ENCODE measurements at places on chromosomes 5 and 9.

DNA sequence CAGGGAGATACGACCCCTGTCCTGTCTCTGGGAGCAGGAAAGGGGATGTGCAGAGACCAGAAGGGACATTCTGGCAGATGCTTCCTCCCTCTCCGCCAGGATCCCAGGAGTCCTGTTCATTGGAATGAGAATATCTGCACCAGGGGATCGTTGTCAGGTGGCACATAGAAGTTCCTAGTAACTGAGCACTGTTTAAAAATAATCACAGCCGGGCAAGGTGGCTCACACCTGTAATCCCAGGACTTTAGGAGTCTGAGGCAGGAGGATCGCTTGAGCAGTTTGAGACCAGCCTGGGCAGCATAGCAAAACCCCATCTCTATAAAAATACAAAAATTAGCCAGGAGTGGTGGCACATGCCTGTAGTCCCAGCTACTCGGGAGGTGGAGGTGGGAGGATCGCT, 12.3 kb downstream of the SARDH start:
- DNase-seq: no peak

- DNase-seq: no peak
These were observed 277.4 kb downstream of the KIF4B start for GRCh38 chr5:155290937-155291336.

DNA sequence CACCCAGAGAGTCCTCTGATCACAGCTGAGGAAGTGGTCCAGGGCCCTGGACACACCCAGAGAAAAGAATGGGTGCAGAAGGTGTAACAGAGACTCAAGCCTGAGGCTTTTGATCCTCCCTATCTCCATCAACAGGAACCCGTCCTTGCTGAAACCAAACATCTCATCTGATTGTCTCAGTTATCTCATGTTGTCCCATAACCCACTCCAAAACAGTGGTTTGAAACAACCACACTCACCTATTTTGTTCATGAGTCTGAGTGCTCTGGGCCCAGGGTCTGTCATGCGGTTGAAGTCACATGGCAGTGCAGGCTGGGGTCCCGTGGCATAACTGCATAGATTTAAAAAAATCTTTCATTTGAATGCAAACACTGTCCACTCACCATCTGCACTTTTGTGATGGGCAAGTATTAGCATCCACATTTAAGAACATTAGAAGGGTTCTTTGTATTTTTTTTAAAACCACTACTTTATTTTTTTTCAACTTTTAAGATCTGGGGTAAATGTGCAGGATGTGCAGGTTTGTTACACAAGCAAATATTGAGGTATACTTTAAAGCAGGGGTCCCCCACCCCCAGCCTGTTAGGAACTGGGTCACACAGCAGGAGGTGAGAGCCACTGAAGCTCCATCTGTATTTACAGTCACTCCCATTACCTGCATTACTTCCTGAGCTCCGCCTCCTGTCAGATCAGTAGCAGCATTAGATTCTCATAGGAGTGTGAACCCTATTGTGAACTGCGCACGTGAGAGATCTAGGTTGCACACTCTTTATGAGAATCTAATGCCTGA, 255.8 kb downstream of the ROR2 start:
- DNase-seq: no peak

- no peak for DNase-seq
These were observed 1.9 kb upstream of the ASS1 start for GRCh38 chr9:130442746-130443455.

DNA sequence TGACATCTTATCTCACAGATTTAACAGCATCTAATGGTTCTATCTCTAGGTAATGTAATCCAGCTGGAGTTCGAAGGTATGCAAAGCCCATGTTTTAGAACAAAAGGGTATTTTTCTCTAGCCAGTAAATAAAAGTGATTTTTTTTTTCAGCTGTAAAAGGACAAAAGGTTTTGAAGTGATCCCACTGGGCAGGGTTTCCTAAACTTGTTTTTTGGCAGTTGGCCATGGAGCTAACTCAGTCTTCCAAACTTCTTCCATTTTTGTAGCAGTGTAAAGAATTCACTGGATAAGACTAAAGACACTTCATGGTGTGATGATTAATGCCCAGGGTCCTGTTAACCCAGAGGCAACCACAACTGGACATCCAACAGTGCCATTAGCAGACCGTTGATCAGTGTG, 63.8 kb downstream of the TMEM252 start:
- DNase-seq: no peak

DNA sequence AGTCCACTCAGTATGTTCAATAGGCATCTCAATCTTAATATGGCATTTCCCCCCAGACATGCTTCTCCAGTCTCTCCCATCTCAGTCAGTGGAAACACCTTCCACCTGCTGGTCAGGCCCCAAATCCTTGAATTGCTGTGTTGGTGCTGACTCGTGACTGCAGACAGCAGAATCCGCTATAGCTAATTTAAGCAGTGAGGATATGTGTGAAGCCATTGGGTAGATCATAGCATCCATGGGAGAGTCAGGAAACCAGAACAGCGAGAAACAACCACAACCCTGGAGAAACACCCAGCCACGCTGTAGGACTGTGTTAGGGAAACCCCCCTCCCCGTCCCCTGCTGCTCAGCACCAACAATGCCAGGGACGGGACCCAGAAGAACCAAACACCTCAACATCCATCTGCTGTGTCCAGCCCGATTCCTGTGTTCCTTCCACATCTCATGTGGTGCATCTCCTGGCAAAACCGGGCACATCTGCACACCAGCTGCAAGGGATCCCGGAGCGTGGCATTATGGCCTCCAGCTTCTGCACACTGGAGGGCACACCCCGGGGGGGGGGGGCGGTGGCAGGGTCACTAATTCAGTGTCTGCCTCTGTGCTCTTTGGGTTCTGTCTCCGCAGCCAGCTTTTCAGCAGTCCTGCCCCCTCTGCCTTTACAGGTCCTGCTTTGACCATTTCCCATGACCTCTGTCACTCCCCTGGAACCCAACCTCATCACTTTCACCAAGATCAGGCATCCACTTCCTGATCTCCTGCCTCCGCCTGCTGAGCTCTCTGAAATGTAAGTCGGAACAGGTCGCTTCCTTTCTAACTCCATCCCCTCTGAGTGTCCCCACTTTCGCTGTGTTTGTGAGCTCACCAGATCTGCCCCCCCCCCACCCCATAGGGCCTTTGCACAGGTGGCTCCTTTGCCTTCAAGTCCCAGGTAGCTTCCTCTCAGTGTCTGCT, 2.4 kb upstream of the PLEKHG4B start:
- no peak for DNase-seq

GRCh38 chr5:9282211-9282610, 263.7 kb downstream of the SEMA5A start:
- no peak for DNase-seq

- DNase-seq: no peak
These were observed 15.6 kb upstream of the FAM81B start for GRCh38 chr5:95375591-95375990.

DNA sequence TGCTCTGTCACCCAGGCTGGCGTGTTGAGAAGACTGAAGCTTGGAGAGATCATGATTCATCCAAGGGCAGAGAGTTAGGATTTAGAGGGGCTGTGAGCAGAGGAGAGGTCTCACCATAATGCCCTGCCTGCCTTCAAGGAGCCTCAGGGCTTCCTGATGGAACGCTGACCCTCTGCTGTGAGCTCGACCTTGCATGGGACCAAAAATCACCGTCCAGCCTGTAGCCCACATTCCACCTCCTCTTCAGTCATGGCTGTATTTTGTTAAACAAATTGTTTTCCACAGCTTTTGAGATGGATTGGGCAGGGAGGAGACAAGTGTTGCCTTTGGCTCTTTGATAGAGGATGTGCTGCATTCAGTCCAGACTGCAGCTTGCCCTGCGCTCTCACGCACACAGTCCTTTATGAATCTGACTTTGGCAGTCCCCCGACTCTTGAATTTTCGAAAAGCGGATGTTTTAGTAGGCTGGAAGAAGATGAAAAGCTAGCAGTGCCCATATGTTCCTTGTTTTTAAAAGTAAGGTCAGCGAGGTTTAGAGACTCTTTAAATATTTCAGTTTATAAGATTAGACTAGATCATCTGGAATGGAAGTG, 79.5 kb downstream of the MVB12B start:
- no peak for DNase-seq

- peak; percentile 67 for DNase-seq
These were observed 193.2 kb downstream of the MAPKAP1 start for GRCh38 chr9:125513668-125514413.

GRCh38 chr9:125906893-125907292, 159.7 kb downstream of the PBX3 start:
- no peak for DNase-seq

DNA sequence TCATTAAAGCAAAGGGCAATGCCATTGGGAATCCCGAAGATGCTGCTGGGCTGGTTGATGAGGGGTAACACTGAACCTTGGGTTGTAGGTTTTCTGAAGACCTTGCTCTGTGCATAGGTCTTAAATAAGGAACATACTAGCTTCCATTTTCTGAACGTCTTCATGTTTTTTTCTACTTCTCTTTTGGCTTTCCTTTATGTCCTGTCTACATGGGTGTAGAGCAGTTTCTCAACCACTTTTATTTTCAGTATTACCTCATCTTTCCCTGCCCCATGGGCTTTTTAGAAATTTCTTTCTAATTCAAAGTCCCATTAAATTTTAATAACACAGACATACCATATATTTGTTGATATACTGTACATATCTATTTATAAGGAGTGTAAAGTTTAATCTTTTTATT, at the start of gene IFNA14:
IFNA14 (minus strand) TSS at position 95 of the 400 bp plus-strand sequence; CDS start at position 25, 70 bp downstream.
- DNase-seq: no peak

DNA sequence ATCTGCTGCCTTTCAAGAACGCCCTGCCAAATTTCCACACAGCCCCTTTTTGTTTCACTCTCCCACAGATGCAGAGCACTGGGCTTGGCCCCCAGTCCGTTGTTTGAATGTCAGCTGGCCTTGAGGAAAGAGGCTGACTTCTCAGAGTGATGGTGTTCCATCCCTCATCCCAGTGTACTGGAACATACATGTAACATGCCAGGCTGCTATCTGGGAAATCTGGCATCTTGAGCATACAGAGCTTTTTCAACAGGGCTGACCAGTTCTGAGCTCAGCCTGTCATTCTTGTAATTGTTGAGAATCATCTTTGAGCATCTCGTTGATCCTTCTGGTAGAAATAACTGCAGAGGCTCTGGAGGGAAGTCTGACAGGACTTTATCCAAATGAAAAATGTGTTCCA, 2.8 kb downstream of the GALNT10 start:
- DNase-seq: no peak

- no peak for DNase-seq
These were observed 34.3 kb downstream of the SLC12A7 start for GRCh38 chr5:1077491-1078020.

GRCh38 chr5:72654231-72654630, 147.0 kb upstream of the ZNF366 start:
- no peak for DNase-seq

GRCh38 chr5:159951387-159951786, 35.1 kb downstream of the ADRA1B start:
- DNase-seq: no peak

GRCh38 chr5:166320920-166321480, 1970.4 kb upstream of the WWC1 start:
- DNase-seq: no peak

- DNase-seq: peak; percentile 90
These were observed 28.2 kb downstream of the SLC6A7 start for GRCh38 chr5:150217873-150218692.

- DNase-seq: no peak
These were observed 24.8 kb downstream of the ABLIM3 start for GRCh38 chr5:149166128-149166527.

GRCh38 chr9:36897478-36897877, 136.6 kb downstream of the PAX5 start:
- DNase-seq: no peak

GRCh38 chr5:169804861-169805260, 167.8 kb downstream of the DOCK2 start:
- DNase-seq: no peak

DNA sequence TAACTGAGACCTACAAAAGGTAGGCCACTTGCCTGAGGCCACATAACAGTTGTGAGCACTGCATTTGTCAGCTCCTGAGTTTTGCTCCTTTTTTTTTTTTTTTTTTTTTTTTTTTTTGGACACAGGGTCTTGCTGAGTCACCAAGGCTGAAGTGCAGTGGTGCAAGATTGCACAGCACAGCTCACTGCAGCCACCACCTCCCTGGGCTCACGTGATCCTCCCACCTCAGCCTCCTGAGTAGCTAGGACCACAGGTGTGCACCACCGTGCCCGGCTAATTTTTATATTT, 37.1 kb downstream of the LAMC3 start:
- no peak for DNase-seq

DNA sequence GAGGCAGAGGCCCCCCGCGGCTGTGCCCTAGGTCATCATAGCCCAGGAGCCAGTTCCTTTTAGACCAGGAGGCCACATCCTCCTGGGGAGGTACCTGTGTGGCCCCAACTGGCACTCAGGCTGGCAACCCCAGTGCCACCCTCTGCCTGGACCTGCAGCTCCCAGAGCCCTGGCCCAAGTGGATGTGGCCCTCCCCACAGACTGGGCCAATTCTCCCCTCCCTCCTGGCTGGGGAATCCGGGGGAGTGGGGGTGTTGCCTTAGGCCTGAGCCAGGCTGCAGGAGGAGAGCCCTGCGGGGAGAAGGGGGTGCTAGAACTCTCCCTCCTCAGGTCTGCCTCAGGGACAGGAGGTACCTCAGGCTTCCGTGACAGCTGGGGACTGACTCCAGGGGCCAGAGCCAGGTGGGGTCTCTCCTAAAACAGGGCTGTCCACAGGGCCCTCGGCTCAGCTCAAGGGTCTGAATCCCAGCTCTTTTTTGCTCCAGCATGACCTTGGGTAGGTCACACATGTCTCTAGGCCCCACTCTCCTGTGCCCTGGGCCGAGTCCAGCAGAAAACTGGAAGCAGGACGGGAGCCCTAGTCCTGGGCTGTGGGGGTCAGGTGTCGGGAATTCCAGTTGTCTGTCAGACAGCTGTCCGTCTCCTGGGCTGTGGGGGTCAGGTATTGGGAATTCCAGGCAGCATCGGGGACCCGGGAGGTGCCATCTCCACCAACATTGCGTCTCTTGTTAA, 9.6 kb downstream of the DNLZ start:
- no peak for DNase-seq

DNA sequence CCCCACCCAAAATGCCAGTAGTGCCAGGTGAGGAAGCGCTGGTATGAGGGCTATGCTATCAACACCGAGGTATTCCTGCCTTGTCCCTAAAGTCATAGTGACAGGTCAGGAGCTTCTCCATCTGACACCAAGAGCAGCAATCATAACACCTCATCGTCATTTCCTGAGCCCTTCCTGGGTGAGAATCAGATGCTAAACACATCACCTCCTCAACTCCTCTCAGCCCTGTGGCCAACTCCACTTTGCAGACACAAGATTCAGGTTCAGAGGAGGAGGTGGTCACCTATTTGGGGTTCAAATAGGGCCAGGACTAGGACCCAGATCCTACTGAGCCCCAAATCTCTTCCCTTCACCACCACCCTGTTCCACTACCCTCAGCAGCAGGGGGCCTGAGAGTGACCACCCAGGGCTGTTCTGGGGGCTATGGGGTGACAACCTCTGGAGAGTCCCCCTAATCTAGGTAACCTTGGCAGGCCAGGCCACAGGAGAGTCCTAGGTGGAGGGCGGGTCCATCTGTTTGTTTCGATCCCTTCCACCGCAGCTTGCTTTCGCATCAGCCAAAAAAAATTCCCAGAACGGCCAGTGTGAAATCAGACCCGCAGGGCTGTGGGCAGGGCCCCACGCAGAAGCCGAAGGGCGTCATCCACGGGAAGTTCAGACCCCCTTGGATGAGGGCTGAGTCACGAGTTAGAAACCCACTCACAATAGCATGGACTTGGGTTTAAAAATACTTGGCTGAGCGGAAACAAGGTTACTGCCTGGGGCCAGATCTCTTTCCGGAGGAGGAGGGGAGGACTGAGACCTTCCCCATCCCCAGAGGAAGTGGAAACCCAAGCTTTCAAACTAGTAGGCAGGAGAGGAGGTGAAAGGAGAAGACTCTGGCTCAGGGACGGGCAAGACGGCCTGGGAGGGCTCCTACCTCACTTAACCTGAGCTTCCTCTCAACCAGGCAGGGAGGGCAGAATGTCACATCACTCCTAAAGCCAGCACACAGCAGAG, 8.7 kb downstream of the STK10 start:
- DNase-seq: peak; percentile 57

Data from GM20000 (cell line).